Vagina (tissue), 2 donors: ENCODE measurements at places on chromosomes 12 and 14.
A peak's percentile ranks its signal among the peaks of the same experiment; 100 is the strongest.

- no peak for DNase-seq
These were observed 17.6 kb upstream of the RASSF8 start for GRCh38 chr12:25940886-25941285.

DNA sequence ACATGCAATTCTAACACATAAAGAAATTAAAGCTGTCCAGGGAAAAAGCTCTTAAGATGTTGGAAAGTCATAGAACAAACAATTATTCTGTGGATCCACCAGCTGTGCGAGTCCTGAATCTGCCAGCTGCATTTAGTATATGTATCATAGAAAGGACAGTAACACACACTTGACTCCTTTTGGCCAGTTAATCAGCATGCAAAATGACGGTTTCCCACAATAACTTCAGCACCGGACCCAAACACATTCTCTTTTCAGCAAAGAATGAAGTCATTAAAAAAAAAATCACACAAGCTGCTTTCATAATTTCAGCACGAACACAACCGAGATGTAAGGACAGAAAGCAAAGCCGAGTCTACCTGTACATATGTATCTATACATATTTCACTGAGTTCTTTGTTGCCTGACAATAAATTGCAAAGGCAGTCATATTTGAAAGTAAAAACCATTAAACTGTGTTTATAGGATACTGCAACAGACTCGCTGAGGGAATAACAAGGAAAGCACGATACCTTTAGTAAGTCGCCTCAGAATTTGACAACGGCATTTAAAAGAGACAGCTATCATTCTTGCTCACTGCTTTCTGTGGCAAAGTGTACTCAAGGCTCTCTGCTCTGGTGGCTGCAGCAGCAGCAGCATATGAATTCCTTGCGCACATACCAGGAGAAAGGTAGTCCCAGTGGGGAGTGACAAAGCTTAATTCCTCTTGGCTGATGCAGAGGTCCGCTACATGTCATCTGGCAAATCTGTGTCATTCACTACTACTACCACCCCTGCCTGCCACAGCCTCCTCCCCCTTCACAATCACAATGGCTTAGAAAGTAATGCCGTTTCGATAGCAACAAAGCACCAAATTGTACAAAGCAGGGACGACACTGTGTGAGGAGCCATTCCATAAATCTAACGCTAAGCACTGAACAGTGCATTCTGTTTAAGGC, at the start of gene GRIP1:
Gene GRIP1, minus strand, starts transcription at position 739 of the 938 bp plus-strand sequence. Its CDS starts 172 bp downstream, at position 567.
- DNase-seq: no peak

DNA sequence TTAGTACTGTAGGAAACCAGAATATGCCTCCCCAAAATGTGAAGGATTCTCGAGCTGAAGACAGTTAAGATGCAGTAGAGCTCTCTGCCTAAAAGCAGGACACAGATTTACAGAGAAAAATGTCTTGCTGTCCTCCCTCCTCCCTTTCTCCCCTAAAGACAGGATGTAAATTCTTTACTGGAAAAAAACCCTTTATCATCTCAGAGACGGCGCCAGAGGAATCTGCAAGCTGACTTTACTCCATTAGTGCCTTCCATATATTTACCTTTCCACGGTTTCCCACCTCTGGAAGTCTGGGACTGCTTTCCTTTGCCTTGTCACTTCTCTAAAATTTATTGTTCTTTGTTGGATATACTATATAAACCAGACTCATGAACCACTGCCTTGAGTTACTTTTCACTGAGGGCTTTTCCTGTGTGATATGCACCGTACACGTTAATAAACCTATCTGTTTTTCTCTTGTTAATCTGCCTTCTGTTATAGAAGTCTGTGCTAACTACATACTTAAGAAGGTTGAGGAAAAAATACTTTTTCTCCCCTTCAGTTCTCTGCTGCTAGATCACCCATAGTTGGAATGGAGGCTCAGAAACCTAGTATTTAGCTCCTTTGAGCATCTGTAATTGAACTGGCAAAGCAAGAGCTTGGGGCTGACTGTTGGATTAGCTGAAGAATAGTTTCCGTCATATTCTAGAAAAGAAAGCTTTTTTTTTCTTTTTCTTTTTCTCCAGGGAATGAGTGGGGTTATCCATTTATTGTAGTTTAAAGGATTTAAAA, 99.9 kb downstream of the RAD51B start:
- DNase-seq: no peak

GRCh38 chr12:89346741-89347324, 5.5 kb downstream of the DUSP6 start:
- DNase-seq: no peak

GRCh38 chr12:95600567-95600966, 49.3 kb upstream of the USP44 start:
- no peak for DNase-seq

GRCh38 chr12:57248934-57249742, 1.8 kb downstream of the STAC3 start:
- no peak for DNase-seq

DNA sequence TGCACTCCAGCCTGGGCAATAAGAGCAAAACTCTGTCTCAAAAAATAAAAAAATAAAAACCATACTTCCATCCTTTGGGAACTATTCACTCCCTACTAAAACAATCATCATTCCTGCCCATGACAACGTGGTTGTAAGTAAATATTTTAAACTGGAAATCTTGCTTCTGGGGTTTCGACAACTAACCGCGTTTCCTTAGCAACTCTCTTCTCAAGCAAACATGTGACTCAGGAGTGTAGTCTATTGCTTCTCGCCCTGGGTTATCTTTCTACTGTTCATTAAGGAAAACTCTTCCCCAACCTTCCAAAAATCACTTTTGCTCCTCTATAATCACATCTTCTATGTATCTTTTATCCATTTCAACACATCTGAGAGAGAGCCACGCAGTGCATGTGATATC, 21.8 kb downstream of the APPL2 start:
- DNase-seq: no peak

GRCh38 chr14:85010186-85010585, 519.8 kb upstream of the FLRT2 start:
- DNase-seq: no peak

- DNase-seq: no peak
These were observed 235.2 kb upstream of the KRR1 start for GRCh38 chr12:75746621-75747020.

GRCh38 chr12:123942238-123942653, 30.4 kb downstream of the CCDC92 start:
- no peak for DNase-seq

- DNase-seq: no peak
These were observed 87.2 kb upstream of the FGD4 start for GRCh38 chr12:32312049-32312670.

- no peak for DNase-seq
These were observed 74.8 kb downstream of the LGMN start for GRCh38 chr14:92673601-92674150.

- no peak for DNase-seq
These were observed at the start of gene SLC17A8 for GRCh38 chr12:100356644-100357223. TSS of gene SLC17A8 (plus strand) at chr12:100357074. CDS start at chr12:100357392, 318 bp downstream.

DNA sequence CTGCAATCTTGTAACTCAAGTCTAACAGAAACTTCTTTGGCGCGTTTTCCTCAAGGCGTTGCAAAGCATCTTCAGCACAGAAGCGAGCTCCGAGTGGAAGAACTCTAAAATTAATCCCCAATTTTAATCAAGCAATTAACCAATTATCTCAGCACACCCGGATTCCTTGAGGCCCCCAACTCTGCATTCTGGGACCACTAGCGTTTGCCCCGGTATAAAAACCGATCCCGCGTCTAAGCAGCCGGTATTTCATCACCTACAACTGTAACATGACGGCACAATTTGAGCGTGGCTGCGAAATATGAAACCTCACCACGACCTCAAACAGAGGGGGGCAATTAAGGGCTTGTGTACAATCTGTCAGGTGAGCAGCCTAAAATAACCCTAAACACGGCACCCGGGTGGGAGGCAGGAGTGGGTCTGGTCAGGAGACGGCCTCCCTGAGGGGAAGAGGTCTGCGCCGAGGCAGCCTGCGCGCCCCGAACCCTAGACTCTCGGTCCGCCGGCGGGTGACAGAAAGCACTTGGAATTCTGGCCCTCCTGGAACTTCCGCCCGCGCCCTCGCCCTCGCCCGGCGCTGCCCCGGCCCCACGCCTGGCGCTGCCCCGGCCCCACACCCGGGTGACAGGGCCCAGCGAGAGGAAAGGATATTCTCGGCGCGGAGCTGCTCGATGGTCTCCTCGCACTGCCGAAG, 594 bp downstream of the ZCCHC8 start:
- no peak for DNase-seq

DNA sequence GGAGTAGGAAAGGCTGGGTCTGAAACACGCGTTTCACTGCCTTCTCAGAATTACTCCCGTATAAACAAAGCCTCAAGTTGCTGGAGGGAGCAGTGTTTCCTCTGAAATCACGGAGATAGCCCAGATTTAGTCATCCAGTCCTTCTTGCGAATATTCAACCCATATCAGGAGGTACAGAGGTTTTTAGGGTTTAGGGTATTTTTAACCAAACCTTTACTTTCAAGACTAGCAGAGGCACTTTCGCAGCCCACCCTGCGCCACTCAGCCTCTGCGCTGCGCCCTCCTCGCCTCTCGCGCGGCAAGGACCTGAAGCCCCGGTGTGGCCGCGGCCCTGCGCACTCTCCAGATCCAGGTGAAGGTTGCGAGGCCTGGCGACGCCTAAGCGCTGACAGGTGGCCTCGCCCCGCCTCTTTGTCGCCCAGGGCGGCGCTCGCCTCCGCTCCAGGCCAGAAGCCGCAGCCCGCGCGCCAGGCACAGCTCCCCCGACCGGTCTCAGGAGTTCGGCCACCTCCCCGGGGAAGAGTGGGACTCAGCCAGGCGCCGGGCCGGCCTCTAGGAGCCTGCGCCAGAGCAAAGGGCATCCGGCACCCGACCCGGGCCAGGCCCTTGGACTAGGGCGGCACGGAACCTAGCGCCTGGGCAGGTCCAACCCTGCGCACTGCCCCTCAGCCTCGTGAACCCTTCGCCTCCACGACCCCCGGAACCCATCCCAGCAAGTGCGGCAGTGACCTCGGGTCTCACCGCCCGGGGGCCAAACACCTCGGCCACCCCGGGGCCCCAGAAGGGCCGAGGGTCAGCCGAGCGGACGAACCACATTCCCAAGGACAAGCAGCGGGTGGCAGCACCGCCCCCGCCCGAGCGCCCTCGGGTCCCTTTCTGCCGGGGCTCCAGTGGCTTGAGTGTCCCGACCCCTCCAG, 1.8 kb upstream of the SAMD4A start:
- DNase-seq: peak; percentile 93

DNA sequence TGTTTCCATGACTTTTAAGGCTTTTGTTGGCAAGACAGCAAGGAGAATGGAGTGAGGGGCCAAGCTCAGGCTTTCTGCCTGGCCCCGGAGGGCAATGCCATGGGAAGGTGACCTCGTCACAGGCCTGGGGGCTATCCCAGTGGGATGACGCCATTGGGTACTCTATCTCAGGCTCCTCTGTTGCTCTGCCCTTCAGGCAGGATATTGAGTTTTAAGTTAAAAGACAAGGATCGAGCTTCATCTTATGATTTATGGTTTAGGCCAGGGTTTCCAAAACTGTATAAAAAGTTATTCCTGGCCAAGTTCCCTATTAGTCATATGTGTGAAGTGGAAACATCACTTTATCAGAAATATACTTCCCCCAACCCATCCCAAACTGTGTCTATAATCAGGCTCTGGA, 127.7 kb downstream of the ZFP36L1 start:
- peak; percentile 52 for DNase-seq

DNA sequence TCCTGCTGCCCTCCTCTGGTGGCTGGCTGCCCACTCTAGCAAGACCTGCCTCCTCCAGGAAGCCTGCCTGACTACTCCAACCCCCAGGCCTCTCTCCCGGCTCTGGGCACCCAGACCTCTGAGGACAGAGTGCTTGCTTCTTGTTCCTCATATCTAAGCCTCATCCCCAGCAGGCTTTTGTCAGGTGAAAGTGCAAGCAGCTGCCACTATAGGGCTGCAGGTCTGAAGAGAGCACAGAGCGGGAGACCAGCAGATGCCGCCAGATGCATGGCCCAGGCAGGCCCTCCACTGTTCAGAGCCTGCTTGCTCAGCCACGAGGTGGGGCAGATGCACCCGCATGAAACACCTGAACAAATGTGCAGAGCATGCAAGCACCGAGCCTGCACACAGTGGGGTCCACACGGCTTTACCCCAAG, 73.0 kb downstream of the SERPINA3 start:
- DNase-seq: no peak

GRCh38 chr14:81625343-81625742, 91.7 kb upstream of the SEL1L start:
- no peak for DNase-seq

- no peak for DNase-seq
These were observed 1.4 kb upstream of the SOX5 start for GRCh38 chr12:23950775-23951451.

- DNase-seq: no peak
These were observed 87.9 kb upstream of the MDGA2 start for GRCh38 chr14:47763188-47763854.

- no peak for DNase-seq
These were observed 171.8 kb upstream of the KRR1 start for GRCh38 chr12:75683220-75683619.

- DNase-seq: no peak
These were observed 68.1 kb downstream of the CRADD start for GRCh38 chr12:93745286-93745685.
